ENCODE measurements at places on chromosomes 12 and 14.

- DNase-seq = no peak
Observed at GRCh38 chr14:59969319-59969718, 49.4 kb downstream of the LRRC9 start.

DNA sequence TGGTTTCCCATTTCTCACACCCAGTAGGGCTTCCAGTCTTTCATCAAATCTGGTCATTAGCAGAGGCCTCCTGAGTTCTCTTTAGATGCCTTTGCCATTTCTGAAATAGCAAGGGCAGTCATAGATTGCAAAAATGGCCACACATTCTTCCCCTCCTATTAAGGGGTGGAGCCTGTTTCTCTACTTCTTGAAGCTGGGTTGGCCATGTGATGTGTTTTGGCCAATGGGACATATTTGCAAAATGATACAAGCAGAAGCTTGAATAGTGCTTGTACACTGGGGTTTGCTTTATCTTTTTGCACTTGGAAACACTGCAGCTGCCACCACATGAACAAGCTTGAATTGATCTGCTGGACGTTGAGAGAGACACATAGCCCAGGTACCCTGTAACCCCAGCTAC lies 109.3 kb downstream of the VRK1 start:
- DNase-seq = no peak

- no peak for DNase-seq
Observed at GRCh38 chr14:59728304-59728703, 142.3 kb downstream of the RTN1 start.

DNA sequence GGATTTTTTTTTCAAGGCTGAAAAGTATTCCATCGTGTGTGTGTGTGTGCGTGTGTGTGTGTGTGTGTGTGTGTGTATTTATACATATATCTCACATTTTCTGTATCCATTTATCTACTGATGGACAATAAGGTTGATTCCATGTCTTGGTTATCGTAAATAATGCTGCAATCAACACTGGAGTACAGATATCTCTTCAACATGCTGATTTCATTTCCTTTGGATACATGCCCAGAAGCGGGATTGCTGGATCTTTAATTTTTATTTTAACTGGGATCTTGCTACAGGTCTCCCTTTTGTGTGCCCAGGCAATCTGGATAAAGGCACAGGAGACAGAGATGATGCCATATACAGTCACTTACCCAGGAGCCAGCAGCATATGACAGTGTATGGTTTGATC lies 338.1 kb downstream of the SOX5 start:
- DNase-seq = no peak

DNA sequence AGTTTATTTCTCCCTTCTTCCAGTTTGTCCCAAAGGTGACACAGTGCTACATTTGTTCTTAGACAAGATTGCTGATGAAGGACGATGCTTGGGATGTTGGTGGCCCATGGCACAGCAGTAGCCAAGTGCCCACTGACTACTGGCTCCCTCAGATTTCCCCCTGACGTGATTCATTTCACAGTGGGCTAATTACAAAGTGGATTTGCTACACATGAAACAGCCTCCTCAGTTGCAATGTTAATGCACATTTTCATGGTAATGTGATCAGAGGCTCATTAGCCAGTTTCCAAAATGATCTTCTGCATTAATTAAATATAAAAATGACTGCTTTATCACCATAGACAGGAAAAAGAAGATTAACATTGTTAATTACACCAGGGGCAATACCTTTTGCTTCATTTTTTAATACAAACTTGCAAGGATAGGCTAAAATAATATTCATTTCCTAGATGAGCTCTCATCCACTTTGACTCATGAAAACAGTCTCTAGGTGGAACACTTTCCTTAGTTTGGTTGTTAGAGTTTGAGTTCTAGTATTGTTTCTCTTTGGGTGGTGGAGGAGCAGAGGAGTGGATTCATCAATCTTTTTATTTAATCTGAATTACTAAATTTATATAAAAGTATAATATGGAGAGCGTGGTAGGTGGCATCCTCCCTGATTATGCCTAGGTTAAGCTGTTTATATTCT lies 250.9 kb downstream of the PDZRN4 start:
- DNase-seq = no peak

- peak; percentile 52 for DNase-seq
Observed at GRCh38 chr14:97544571-97544970, 747.4 kb downstream of the VRK1 start.

- DNase-seq = peak; percentile 91
Observed at GRCh38 chr12:80053051-80053790, 46.1 kb upstream of the OTOGL start.
